ENCODE measurements at places on chromosomes 6 and 20. TPM values are rescaled to one million over a fixed set of nuclear protein-coding genes. Genes with fewer than 3 reads are reported as not detected.

DNA sequence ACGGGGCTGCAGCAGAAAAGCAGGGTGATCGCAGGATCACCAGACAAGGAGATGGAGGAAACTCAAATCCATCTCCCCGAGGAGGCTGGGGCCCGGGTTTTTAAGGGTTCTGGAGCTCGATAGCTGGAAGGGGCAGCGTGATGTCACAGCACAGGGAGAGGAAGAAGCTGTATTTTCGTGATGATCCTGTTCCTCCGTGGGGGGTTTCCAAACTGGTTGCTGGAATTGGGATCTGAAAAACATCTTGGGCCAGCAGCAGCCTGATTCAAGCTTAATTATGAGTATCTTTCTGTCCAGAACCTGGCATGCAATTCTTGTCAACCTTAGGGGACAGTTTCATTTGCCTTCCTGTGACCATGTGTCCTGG lies 4.1 kb downstream of the CST7 start:
- H3K4me3 ChIP-seq, result no peak overlapping the region
- H3K27ac ChIP-seq, result no peak overlapping the region
- no peak for DNase-seq
- H3K27me3 ChIP-seq, result peaks cover 5% of the 10 kb centered on the region
- H3K4me1 ChIP-seq, result no peaks in the 10 kb centered on the region

DNA sequence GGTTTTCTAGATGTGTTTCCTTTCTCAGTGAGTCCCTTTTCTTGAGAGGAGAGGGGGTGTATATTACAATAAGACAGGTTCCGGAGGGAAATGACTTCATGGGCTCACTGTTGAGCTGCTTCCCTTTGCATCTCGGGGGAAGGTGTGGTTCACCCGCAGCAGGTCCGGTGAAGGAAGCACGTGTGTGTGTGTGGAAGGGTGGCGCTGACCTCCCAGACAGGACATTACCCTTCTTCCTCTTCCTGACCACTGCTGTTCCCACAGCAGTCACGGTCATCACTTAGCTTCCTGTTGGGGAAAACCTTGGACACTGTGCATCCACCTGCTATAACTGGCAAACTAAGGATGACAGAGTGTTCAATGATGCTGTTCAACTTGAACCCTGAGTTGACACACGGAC lies 83.6 kb downstream of the PLEKHG1 start:
- H3K27me3 ChIP-seq, result no peaks in the 10 kb centered on the region
- DNase-seq, result no peak
- no peaks in the 10 kb centered on the region for H3K36me3 ChIP-seq
- H3K27ac ChIP-seq, result no peak overlapping the region
- no peak overlapping the region for H3K4me3 ChIP-seq

Gene DLL1
- 32.6 TPM for total RNA-seq

DNA sequence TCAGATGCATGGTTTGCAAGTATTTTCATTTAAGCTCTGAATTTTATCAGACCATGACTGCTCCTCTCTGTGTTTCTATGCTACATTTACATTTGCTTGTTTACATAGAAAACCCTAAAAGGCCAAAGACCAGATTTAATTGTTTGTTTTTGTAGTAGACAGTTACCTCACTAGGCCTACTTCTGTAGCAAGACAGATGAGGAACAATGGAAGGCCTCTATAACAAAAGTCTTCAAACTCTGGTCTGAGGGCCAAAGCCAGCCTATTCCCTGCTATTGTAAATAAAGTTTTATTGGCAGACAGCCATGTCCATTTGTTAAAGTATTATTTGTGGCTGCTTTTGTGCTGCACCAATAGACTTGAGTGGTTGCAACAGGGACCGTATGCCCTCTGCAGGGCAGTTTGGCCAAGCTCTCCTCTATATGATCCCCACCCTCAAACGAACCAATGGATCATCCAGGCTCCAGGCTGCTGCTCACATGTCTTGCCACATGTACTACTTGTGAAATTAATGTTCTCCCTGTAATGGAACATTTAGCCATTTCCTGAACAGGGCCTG lies 182.0 kb downstream of the DOK5 start:
- DNase-seq, result no peak
- H3K36me3 ChIP-seq, result no peaks in the 10 kb centered on the region
- H3K27ac ChIP-seq, result no peak overlapping the region
